ENCODE measurements at places on chromosomes 5 and 9.

DNA sequence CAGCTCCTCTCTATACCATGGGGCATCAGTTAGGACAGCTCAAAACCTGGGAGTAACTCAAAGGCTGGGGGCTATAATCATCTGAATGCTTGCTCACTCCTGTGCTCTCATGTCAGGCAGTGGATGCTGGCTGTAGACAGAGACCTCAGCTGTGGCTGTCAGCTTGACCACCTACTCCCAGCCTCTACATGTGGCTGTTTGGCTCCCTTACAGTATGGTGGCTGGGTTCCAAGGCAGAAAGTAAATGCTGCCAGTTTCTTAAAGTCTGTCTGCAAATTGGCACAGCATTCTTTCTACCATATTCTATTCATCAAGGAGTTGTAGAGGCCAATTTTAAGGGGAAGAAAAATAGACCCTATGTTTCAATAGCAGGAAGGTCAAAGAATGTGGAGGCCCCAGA lies 66.9 kb downstream of the TMC1 start:
- no peak for DNase-seq

GRCh38 chr9:116045083-116045482 lies 108.5 kb upstream of the PAPPA start:
- no peak for DNase-seq

DNA sequence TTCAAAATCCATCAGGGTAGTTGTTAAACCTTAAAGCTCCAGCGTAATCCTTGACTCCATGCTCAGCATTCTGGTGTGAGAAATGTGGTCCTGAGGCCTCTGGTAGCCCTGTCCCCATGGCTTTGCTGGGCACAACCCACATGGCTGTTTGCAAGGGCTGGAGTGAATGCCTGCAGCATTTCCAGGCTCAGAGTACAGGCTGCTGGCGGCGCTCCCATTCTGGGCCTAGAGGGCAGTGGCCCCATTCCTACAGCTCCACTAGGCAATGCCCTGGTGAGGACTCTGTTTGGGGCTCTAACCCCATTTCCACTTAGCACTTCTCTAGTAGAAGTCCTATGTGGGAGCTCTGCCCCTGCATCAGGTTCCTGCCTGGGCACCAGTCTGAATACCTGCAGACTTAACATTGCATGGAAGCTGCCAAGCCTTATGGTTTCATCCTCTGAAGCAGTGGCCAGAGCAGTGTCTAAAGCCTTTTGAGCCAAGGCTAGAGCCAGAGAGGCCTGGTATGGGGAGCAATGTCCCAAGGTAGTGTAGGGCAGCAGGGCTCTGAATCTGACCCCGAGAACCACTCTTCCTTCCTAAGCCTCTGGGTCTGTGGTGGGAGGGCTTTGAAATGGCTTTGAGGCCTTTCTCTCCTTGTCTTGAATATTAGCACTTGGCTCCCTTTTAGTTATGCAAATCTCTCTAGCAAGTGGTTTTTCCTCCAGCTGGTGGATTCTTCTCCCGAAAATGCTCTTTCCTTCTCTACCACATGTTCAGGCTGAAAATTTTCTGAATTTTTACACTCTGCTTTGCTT lies 5.8 kb upstream of the ALDH1A1 start:
- no peak for DNase-seq

DNA sequence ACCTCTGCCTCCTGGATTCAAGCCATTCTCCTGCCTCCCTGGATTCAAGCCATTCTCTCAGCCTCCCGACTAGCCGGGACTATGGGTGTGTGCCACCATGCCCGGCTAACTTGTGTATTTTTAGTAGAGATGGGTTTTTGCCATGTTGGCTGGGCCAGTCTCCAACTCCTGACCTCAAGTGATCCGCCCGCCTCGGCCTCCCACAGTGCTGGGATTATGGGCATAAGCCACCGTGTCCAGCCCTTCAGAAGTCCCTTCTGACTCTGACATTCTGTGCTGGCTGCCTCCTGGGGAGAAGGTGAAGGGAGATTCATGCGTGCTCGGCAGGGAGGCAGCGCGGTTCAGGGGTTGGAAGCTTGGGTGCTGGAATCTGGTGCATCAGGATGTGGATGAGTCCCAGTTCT lies 28.8 kb downstream of the PRRX2 start:
- no peak for DNase-seq

DNA sequence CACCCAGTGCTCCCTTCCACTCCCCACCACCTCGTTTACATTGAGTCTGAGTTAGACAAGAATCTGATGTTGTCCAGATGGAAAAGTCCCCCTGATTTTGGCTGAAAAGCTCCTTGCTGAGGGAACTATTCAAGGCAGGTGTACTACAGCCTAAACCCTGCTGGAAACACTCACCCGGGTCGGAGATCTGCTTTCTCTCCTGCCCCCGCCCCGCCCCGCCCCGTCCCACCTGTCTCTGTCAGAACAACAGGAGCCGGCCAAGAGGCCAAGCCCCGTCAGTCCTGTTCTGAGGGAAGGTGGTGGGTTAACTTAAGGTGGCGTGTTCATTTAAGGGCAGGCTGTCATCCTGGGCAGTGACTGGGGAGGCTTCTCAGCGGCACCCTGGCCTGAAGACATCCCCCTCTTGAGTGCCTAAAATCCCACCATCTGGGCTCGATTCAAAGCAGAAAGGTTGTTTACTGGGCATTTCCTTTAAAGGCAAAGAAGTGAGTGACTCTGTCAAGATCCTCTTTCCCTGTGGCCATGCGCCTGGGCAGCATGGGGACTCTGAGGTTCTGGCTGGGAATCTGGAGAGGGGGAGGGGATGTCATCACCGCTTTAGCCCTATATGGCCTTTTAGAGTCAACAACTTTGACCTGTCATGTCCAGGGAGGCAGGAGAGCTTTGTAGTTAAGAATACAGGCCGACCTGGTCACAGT lies 71.1 kb upstream of the NEURL1B start:
- no peak for DNase-seq

- no peak for DNase-seq
Measured at GRCh38 chr9:9352877-9353481, 1259.8 kb downstream of the PTPRD start.

DNA sequence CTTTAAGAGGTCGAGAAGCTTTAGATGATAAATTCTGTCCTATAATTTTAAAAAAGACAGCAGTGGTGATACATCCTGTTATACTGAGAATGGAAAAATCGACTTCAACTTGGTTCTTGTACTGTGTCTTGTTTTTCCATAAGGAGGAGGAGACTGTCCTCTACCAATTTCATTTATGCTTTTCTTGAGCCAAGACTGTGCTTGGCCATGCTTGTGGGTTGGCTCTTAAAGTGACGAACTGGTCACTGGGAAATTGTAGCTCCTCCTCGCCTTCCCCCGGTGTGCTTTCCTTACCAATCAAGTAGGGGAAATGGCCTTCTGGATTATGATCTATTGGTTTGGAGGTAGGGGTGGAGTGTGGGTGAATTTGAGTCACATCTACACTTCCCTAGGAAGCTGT lies 67.1 kb upstream of the HSPB3 start:
- no peak for DNase-seq

DNA sequence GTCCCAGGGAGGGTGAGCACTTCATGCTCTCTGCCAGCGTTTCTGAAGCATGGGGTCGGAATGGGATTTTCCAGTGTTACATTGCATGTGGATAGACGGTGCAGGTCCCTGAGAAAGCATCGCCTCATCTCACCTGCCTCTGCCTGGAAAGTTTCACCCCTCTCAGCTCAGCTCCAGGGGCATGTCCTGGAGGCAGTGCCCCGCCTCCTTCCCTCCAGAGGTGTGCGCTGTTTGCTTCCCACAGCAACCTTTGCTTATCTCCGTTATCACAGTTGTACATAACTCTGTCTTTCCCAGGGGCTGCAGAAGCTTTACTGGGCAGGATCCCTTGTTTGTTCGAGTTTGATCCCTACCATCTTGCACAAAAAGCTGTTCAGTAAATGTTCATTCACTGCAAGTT lies 10.7 kb upstream of the CREBRF start:
- no peak for DNase-seq

GRCh38 chr9:71744754-71745521 lies 23.4 kb downstream of the CEMIP2 start:
- no peak for DNase-seq

DNA sequence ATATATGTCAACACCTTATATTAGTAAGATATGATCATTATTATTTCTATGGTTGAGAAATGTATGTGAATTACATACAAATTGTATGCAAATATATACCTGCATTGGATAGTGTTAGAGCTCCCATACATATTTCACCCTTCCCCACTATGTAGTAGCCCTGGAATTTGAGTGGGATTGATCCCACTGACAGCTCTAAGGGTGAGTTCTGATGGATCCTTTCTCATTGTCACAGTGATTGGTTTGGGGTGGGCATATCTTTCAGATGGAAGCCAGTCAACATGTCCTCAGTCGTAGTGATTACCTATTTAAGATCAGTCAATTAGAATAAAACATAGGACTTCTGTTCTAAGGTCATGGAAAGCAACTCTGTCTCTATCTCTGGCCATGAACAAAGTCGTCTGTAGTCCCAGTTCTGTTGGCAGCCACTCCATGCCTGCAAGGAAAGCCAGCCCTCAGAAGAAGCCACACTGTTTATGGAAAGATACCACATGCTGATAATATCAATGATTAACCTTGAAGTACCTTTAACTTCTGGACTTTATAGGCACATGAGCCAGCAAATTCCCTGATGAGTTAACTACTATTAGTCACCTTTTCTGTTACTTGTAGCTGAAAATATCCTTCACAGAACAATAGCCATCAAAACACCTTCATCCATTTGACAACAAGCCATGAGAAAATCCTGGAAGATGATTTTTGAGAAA lies 5.1 kb upstream of the CCDC192 start:
- no peak for DNase-seq

- DNase-seq: no peak
Measured at GRCh38 chr5:50873595-50874277, 207.3 kb downstream of the PARP8 start.

DNA sequence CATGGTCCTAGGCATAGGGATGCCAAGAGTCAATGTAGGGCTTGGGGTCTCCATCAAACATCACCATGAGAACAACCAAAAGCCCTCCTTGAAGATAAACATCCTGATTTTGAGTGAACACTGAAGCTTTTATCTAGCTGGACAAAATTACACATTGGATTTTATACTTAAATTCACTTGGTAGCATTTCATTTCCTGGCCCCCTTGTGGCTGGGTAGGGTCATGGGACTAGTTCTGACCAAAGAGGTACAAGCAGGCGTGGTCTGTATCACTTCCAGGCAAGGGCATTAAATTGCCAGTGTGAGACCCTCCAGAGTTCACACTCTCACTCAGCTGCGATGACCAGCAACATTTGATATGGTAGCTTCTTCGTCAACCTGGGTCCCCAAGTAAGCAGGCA lies 320.3 kb downstream of the ACTL7B start:
- no peak for DNase-seq

DNA sequence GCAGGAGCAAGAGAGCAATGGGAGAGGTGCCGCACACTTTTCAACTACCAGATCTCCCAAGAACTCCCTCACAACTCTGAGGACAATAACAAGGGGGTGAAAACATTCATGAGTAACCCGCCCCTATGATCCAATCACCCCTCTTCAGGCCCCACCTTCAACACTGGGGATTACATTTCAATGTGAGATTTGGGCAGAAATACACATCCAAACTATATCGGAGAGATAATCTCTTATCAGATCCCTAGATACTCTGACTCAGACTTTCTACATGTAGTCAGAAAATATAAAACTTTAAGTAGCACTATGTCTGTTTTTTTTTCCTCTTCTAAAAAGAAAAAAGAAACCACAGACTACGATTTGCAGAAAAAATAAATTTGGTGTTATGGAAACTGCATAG lies 1595.9 kb upstream of the NUDT12 start:
- no peak for DNase-seq

DNA sequence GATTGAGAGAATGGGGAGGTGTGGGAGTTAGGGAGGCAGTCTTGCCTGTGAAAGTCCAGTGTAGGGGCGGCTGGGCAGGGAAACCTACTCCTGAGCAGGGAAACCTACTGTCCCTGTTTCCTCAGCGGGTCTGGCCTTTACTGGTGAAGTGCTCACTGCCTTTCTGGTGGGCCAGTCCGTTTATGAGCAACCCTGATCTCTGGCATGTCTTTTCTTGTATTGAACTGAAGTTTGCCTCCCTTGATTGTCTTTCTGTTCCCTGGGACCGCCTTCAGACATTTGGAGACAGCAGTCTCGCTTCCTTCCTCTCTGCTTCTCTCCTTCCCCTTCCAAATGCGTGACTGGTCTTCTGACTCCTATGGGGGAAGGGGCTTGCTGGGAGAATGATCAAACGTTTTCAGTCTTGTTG lies 2.9 kb downstream of the SNX18 start:
- no peak for DNase-seq

- DNase-seq: no peak
Measured at GRCh38 chr9:114722937-114723620, 41.1 kb upstream of the TEX48 start.

- DNase-seq: no peak
Measured at GRCh38 chr5:89105171-89105695, 222.2 kb upstream of the MEF2C start.

GRCh38 chr9:126626127-126626925 lies 12.6 kb downstream of the LMX1B start:
- DNase-seq: no peak

- no peak for DNase-seq
Measured at GRCh38 chr9:11735391-11735790, 957.8 kb upstream of the TYRP1 start.

DNA sequence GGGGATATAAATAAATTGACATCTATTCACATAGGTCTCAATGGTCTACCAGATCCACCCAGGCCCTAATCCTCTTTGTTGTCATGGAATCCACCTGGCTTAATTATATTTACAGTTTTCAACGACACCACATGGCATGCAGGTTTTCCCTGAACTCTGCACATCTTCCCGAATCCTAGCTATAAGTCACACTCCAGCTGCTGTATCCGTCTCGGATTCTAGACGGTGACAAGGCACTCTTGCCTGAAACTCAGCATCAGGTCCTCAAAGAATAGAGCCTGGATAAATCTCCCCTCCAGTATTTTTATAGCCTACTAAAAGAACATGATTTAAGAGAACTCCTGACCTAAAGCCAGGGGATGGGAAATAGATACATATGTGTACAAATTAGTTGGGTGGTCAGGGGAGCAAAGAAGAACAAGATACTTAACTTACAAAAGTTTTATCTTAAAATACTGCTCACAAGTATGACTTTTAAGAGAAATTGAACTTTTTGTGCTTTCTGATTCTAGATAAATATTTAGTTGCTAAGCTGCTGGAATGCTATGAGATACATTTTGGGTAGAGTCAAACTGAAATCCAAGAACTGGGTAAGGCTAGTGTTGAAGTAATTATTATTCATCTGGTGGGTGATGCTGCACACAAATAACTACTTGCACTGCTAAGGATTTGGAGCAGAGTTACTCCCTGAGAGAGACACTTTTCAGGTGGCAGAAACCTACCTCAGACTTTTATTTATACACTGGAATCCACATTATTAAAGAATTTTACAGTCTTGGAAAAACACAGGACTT lies 187.3 kb downstream of the EFNA5 start:
- DNase-seq: no peak

- peak; percentile 41 for DNase-seq
Measured at GRCh38 chr5:116442095-116442534, 132.5 kb downstream of the SEMA6A start.
